Suppressor macrophage (primary cell): ENCODE measurements at places on chromosomes 12 and 14.

DNA sequence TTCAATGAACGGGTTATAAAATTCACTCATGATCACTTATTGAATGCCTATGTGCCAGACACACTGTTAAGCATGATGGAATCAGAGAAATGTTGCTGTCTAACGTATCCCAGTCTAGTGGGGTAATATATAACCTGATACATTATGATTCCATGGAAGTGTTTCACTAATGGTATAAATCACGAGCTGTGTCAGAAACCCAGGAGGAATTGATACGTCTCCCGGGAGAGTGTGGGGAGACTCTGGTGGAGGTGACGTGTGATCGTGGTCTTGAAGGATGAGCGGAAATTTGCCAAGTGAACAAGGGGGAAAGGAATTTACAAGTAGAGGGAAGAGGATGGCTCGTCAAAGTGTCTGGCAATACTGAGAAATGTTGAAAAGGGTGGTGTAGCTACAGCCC, 26.5 kb downstream of the MANSC1 start:
- no peak for DNase-seq

GRCh38 chr14:63273129-63273528, 45.6 kb downstream of the GPHB5 start:
- no peak for DNase-seq

DNA sequence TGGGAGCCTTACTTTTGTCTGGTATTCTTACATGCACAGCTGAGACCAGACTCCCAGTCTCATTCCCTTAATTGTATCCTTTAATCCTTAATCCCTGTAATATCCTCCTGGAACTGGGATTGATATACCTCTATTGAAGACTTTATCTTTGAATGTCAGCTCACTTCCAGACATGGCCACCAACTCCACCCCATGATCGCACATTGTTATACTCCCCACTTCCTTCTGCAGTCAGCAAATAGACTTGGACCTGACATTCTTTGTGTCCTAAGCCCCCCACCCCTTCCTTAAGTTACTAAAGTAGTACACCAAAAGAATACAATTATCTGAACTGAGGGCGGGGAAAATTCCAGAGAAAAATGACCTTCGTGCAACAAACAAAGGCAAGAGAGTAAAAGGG, 8.6 kb upstream of the OSBPL8 start:
- no peak for DNase-seq

DNA sequence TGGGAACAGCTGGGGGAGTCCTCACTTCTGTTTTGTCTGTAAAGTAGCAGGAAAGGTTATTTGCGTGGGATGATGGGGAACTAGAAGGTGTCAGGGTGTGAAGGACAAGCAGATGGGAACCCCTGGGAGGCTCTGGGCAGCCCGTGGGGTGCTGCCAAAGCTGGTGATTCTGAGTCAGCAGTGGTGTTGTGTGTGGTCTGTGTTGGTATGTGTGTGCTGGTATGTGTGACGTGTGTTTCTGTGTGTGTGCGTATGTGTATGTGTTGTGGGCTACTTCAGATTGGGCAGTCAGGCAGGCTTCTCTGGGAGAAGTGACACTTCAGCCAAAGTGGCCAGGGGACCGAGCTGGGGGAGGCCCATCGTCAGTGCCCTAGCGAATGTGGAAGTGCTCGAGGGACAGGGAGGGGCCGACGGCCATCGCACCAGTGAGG, 15.3 kb upstream of the BDKRB2 start:
- peak; percentile 69 for DNase-seq

- no peak for DNase-seq
Measured at GRCh38 chr12:125978286-125978685, 913.1 kb downstream of the AACS start.

DNA sequence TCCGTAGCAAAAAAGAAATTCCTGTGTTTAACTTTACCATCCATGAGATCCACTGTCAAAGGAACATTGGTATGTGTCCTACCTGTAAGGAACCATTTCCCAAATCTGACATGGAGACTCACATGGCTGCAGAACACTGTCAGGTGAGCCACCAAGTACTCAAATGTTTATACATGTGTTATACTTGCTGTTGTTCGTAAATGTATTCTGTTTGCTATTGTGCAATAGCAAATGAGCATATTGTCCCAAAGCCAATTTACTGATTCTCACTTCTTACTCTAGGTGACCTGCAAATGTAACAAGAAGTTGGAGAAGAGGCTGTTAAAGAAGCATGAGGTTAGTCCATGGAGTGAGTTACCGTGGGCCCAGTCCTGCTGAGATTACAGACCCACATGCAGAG, 9.4 kb downstream of the TRAFD1 start:
- DNase-seq, result no peak

GRCh38 chr12:20262119-20262518, 106.2 kb upstream of the PDE3A start:
- DNase-seq, result no peak

DNA sequence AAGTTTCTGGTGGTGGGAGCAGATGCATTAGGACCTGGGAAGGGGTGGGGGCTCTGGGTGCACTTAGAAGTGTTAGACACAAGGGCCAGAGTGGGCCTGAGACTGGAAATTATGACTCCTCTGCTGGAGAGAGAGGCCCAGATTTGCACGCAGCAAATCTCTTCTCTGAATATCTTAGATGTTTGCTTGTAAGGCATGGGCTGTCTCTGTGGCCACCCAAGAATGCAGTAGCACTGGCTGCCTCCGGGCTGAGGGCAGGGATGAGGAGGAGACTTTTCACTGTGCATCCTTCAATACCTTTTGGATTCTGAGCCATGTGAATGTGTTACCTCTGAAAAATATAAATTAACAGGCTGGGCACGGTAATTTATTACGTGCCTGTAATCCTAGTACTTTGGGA, 14.0 kb upstream of the RABGGTA start:
- DNase-seq, result no peak

- DNase-seq, result no peak
Measured at GRCh38 chr12:125684968-125685790, 619.9 kb downstream of the AACS start.

- DNase-seq, result no peak
Measured at GRCh38 chr12:119710965-119711551, 43.1 kb downstream of the PRKAB1 start.

GRCh38 chr14:64946310-64947045, 3.9 kb upstream of the GPX2 start:
- no peak for DNase-seq

DNA sequence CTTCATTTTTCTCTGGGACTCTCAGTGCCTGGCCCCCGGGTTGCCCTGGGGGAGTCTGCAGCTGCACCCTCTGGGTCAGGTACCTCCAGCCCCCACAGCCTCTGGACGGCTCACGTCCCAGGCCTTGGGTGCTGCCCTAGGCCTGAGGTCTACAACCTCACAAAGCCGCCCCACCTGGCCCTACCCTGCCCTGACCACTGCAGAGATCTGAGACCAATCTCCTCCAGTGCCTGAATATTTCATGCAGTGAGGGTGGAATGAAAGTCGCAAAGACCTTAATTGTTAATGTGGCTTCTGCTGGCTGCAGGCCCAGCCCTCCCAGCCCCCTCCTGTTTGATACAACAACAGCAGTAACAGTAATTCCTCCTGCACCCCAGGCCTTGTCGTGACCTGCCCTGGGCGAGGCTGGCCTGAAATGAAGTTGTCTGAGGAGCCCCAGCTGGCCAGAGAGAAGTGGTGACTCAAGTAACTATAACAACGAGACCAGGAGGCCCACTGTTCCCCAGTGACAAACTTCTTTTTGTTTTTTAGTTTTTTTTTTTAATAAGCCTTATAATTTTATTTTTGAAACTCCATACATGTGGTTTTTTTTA, 8.8 kb upstream of the CCDC85C start:
- no peak for DNase-seq

GRCh38 chr12:10167599-10167998, 4.3 kb downstream of the OLR1 start:
- DNase-seq, result peak; percentile 96

GRCh38 chr12:89372584-89373370, 20.5 kb upstream of the DUSP6 start:
- no peak for DNase-seq

DNA sequence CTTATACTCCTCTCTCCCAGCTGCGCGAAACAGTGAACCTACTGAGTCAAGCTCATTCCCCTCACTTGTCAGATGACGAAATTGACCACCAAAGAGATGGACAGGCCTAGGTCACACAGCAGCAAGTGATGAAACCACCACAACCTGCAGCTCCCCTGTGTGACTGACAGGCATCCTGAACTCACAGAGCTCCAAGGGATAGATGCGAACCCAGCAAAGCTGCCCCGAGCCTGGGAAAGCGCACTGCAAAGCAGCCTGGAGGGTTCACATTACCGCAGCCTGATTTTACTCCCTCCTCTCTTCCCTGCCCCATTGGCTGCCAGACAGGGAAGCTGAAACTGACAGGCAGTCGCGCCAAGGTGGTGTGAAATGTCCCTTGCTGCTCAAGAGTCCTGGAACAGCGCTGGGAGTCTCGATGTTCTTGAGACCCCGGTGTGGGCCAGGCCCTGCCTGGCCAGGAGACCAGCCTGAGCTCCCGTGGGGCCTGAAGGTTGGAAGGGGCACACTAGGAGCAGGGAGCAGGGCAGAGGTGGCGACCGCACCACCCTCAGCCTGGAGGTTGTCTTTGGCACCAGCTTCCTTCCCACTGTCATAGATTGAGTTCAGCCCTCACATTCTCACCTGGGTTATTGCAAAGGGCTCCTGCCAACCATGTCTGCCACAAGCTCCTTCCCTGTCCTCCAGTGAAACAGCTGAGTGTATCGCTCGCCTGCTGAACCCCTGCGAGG, 36.3 kb downstream of the SNRNP35 start:
- DNase-seq, result no peak

DNA sequence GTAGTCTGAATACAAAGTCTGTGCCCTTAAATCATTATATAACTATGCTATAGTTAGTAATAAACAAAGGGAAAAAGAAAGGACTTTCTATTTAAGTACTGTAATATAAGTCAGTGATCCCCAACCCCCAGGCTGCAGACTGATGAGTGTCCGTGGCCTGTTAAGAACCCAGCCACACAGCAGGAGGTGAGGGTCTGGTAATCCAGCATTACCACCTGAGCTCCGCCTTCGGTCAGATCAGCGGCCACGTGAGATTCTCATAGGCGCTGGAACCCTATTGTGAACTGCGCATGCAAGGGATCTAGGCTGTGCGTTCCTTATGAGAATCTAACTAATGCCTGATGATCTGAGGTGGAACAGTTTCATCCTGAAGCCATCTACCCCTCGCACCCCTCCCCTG, 15.7 kb downstream of the NFYB start:
- no peak for DNase-seq

DNA sequence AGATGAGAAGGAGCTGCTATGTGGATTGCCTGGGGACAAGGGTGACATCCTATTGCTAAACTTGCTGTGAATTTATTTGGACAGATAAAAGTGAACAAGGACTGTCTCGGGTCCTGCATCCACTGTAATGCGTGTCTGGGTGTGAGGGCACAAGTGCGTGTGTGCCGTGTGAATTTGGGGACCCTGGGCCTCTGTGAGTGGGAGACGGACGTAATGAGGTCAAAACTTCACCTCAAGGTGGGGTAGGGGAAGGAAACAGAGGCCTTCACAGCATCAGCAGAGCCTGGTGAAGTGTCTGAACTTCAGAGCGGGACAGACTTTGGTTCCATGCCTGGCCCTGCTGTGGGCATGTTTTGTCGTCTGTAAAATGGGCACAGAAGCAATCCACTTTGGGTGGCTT, 14.8 kb downstream of the ASB2 start:
- no peak for DNase-seq

GRCh38 chr12:27580561-27581330, 56.7 kb downstream of the PPFIBP1 start:
- no peak for DNase-seq

GRCh38 chr14:103378038-103378854, 7.0 kb upstream of the MARK3 start:
- no peak for DNase-seq

- peak; percentile 41 for DNase-seq
Measured at GRCh38 chr12:115871714-115872113, 405.8 kb downstream of the MED13L start.

GRCh38 chr12:42716491-42716891, 126.9 kb upstream of the PRICKLE1 start:
- no peak for DNase-seq

GRCh38 chr12:112851024-112851777, 55.6 kb upstream of the OAS1 start:
- no peak for DNase-seq

DNA sequence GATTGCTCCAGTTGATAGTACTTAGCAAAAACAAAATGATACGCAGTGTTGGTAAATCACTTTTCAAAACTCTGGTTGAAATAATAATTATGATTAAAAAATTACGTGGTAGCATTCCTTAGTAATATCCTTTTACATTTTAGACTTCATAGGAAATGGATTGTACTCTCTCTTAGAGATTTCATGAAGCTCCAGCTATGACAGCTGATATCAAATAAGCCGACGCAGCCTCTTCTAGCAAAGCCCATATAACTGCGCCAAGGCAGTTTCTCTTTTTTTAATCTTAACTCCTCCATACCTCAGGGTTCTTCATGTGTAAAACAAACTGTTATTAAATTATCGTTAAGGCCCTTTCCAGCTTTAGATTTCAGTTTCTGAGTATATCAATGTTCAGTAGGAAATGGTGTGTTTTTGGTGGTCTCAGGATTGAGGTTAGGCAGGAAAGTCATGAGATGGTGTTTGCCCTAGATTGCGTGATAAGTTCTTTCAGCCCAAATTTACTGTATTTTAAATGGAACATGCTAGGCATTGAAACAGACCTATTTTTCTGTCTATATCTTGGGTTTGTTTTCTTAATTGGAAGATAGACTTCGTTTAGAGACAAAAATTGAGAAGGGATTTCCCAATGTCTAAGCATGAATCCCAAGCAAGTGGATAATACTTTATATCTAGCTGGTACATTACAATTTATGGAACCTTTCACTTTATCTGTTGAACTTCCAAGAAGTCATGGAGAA, 902 bp upstream of the CFL2 start:
- DNase-seq, result peak; percentile 7

- no peak for DNase-seq
Measured at GRCh38 chr12:56103066-56103711, 1.2 kb upstream of the PA2G4 start.

DNA sequence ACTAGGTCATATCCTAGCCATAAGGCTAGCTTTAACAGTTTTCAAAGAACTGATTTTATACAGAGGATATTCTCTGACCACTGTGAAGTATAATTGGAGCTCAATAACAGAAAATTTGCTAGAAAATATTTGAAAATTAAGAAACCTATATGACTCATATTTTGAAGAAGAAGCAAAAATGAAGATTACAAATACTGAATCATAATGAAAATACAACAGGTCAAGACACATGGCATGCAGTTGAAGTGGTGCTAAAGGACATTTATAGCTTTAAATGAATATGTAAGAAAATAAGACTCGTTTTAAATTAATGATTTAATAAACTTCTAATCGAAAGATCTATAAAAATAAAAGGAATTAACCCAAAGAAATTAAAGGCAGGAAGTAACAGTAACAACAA, 1234.6 kb downstream of the SLC16A7 start:
- DNase-seq, result no peak
